Cortex of kidney (tissue), 1 donor: ENCODE measurements at places on chromosomes 2 and 18.

DNA sequence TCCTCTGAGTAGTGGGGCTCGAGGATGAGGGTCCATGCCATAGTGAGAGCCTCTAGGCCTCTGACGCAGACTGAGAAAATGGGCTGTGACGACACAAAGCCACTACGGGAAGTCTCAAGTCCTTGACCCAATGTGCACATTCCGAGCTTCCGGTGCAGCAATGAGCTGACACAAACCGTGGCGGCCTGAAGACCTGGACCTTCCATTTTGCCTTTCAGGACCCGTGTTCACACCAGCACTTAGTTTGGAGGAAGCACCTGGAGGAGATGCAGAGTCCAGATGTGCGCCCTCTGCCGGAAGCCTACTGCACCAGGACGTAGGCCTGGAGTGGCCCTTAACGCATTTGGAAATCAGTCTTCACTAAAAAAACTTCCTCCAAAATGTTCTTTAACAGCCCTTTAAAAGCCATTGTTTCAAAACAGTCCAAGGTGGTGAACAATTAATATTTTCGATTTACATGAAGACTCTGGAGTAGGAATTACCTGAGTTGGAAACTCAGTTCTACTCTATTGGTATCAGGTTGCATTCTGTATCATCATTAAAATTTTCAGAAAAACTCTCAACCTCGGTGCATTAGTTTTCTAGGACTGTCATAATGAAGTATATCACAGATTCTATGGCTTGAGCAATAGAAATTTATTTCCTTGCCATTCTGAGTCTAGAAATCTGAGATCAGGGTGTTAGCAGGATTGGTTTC lies 33.9 kb downstream of the BMP10 start:
- DNase-seq, result no peak

DNA sequence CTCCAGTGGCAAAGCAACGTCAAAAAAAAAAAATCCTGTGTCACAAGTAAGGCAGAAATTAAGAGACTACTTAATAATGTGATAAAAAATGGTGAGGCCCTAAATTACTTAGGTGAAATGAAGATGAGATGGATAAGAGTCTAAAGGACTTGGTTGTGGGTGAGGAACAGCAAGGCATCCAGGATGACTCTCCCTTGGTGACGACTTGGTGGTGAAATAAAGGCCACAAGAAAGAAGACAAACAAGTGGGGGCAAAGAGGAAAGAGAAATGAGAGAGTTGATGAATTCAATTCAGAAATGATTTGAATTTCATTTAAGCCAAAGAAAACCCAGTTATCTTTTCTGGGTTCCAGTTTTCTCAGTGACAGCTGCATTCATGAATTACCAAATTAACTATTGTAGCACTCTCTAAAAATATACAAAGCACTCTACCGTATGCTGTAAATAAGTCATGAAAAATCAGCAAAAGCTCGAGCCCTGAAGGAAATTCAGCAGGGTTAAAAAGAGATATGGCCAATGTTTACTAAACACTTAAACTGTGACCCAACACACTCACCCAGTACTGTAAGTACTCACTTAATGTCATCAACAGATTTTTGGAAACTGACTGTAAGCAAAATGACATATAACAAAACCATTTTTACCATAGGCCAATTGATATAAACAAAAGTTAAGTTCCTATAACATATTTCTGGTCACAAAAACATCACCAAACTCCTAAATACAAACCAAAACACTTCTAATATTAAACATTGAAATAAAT lies 1.4 kb downstream of the METTL8 start:
- no peak for DNase-seq

DNA sequence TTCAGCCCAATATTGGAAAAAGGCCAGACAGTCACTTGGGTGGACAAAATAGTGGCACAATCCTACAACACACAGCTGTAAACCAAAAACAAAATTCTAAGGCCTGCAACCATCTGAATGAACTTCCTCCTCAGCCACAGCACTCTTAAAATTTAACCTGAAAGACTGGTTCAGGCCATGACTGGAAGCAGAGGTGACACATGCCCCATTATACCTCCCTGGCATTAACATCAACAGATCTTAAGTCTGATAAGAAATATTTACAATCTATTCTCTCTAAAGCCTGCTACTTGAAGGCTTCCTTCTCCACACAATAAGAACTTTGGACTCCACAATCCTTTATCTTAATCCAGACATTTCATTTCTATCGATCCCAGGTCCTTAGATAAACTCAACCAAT lies 192.4 kb upstream of the LRP1B start:
- DNase-seq, result no peak

GRCh38 chr18:13640266-13640860 lies 86.0 kb downstream of the FAM210A start:
- no peak for DNase-seq

GRCh38 chr2:39304729-39305128 lies 61.0 kb upstream of the CDKL4 start:
- DNase-seq, result no peak

GRCh38 chr2:240614391-240614790 lies 10.9 kb upstream of the GPR35 start:
- DNase-seq, result no peak

DNA sequence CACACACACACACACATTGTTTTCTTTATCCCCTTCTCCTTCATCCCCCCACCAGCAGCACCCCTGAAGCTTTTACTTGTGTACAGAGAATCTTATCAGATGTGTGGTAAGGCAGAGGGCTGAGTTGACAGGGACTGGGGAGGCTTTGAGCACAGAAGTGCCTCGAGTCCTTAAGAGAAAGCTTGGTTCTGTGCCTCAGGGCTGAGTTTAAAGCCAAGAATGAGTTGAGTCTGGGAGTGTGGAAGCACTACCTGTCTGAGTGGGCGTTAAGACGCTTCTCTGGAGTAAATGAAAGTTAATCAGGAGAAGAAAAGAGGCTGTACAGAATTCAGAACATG lies 2.7 kb downstream of the ID2 start:
- no peak for DNase-seq

- DNase-seq, result no peak
Measured at GRCh38 chr2:129673234-129673633, 306.2 kb upstream of the RAB6C start.

GRCh38 chr2:106724301-106724794 lies 161.6 kb downstream of the ST6GAL2 start:
- no peak for DNase-seq

DNA sequence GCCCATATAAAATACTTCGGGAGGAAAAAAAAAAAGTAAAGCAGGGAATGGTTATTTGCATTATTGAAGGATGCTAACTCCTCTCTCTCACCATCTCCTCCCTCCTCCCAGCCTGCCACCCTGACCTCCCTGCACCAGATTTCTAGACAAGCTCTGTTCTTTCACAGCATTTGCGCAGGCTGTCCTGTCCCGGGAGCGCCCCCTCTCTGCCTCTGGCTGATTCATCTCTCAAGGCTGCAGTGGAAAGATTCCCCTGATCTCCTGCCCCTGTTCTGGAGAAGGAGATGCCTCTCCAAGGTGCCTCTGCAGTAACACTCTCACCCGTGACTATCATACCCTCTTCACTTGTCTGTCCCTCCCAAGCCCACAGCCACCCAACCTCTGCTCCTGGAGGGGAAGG lies 38.5 kb downstream of the COL4A4 start:
- DNase-seq, result no peak

DNA sequence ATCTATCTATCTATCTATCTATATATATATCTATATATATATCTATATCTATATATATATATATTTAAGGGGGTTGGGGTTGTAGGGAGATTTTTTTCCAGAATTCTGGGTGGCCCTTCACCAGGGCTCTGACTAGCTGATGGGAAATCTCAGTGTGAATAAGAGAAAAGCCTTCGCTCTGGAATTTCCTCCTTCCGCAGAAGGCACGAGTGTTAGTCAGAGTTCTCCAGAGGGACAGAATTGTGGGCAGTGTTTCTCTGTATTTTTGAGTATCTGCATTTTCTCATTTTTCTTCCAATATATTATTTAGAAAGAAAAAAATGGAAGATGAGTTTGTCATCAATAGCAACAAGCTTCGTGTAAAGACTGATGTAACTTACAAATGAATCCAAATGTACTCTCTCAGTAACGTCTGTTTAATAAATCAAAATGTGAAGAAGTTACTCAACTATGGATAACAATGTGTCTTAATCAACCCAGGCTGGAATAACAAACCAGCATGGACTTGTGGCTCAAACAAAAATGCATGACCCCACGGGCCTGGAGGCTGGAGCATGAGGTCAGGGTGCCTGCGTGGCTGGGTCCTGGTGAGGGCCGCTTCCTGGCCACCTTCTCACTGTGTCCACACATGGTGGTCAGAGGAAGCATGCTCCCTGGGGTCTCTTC lies 10.6 kb upstream of the SNTG2 start:
- DNase-seq, result no peak

DNA sequence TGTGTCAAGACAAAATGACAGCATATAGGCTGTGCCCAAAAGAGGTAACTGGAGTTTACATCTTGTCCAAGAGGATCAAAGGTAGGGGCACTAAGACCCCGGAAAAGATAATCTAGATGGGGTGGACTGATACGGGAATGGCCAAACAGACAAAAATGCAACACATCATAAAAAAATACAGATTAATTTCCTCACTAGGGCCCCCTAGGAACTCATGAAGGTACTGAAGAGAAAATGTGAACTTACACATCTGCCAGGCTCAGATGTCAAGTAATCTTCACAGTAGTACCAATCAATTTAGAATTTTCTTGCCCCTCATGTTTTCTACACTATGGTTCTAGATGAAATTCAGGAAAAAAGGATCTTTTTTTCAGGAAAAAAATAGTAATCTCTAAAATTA lies 115.6 kb upstream of the REG3A start:
- no peak for DNase-seq

DNA sequence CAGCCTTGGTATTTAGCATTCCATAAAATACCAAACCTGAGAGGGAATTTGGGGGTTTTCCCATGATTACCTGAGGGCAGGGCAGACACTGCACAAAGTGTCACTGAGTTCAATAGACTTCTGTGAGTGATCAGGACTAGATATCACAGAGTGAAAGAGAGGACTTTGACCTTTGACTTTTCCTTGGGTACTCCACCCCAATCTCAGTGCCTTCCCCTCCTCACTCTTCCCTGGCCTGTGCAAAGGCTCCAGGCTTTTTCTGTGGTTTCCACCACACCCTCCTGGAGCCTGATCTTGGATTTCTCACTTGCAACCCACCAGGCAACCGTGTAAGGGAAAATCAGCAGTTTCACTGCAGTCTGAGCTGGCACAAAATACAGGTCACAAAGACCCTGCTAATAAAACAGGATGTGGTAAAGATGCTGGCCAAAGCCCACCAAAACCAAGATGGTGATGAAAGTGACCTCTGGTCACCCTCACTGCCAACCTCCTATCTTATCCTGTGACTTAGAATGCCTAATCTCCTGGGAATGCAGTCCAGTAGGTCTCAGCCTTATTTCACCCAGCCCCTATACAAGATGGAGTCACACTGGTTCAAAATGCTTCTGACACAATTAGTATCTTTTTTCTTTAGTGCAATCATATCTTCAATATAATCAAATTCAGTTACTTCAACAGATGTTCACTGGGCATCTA lies 64.0 kb downstream of the BOD1L2 start:
- DNase-seq, result no peak

DNA sequence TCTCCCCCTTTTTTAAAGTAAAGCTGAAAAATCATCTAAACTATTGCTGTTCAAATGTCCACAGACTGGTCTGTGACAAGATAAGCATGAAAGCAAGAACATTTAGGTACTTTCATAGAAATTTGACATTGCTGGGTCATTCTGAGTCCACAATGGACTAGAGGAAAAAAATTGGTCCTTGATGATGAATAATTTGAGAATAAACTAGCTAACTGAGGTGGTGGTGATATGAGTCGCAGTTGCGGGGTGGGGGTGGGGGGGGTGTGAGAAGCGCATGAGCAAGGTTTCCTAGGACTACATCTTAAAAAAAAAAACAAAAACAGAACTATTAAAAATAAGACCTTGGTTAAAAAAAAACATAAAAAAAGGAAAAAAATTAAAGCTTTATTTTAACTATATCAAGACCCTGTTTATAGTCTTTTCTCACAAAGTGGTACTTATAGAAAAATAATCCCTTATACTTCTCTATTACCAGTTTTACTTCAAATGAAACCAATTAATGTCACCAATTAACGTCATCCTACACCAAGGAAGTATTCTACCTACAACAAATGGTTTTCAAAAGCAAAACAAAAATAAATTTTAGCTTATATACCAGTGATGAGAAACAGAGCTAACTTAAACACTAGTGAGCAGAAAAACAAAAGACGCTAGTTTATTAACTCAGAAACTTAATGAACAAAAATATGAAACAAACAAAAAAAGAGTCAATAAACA lies 88.1 kb downstream of the ASXL2 start:
- no peak for DNase-seq

GRCh38 chr2:134621939-134622705 lies 96.7 kb downstream of the TMEM163 start:
- DNase-seq, result no peak

DNA sequence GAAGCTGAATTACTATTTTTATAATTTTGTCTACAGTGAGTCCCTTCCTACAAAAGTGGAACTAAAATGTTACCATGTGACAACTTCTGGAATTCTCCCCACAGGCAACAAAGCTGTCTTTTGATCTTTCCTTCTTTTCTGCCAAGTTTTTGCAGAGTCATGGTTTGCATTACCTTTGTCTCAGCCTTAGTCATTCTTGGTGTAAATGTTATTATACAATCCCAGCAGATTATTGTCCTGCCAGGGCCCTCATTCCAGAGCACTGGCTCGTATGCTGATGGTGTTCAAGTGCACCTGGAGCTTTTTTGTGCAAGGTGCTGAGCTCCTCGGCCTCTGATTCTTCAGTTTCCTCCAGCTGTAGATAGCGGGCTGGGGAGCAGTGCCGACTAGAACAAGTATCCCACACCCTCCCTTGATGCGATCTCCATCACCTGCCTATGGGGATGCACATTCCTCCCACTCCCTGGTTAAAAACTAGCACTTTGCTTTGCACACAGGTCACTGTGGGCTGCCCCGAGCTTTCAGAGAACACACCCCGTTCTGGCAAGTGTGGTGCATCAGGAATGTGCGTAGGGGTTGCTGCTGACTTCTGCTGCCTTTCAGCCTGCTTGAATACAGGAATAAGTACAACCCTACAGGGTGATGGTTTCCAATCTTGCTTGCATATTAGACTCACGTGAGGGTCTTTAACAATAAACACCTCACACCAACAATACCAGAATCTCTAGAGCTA lies 263.6 kb downstream of the RNF144A start:
- DNase-seq, result no peak

DNA sequence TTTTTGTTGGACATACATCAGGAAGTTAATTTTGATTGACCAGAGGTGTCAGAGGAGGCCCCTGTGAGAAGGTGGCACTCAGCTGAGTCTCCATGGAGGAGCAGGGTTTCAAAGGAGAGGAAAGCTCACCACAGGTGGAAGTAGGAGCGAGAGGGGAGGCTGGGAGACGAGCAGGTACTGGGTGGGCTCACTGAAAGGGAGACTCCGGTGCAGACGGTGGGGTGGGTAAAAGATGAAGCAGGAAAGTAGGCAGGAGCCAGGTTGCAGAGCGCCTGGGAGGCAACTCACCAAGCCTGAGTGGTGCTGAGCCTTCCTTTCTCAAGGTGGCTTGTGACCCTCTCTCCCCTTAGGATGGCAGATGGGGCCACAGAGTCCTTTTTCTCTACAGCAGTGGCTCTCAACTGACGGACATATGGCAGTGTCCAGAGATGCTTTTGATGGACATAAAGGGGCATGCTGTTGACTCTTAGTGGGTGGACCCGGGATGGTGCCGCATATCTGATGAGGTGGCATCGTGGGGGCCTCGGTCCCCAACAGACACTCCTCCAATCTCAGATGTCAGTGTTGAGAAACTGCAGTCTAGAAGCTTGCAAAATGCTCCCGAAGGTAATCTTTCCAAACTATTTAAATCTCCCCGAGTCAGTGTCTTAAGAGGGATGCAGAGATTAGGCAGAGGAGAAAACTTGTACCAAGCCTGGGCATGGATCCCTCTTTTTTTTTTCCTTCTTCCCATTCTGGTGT lies 64.0 kb downstream of the LPIN1 start:
- DNase-seq, result no peak

- no peak for DNase-seq
Measured at GRCh38 chr18:48229552-48229981, 179.6 kb downstream of the ZBTB7C start.
